ENCODE measurements at places on chromosomes 2 and 18.

- no peak for DNase-seq
These were observed 677.7 kb upstream of the NXPH2 start for GRCh38 chr2:139457873-139458272.

DNA sequence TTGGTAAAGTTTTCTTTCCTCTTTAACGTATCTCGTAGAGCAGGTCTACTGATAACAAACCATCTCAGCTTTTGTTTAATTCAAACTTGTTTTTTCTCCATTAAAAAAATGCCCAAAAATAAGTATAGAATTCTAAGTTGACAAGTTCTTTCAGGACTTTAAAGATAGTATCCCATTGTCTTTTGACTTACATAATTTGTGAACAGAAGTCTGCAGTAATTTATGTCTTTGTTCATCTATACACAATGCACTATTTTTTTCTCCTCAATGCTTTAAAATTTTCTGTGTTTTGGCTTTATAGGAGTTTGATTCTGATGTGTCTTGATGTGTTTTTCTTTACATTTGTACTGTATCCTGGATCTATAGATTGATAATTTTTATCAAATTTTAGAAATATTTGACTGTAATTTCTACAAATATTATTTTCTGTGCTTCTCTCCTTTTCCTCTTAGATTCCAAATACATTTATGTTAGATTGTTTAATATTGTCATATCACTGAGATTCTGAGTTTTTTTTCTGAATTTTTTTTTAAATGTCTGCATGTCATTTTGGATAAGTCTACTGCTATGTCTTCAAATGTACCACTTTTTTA, 143.3 kb downstream of the FTCDNL1 start:
- DNase-seq: no peak

GRCh38 chr2:36798724-36799123, 102.2 kb downstream of the VIT start:
- DNase-seq: no peak

DNA sequence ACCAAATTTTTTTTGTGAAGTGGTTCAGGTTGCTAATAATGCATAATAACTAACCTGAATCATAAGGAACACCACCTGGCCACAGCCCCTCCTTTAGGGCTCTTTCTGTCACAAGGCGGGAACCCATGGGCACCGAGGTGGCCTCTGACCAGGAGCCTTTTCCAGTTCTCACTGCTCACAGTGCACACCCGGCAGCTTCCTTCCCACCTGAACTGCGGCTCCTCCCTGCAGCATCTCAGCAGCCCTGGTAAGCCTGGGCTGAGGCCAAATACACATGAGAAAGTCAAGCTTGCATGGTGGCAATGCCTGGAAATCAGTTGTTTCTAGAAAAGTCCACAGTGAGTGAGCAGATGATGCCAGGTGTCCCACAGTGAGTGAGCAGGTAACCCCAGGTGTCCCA, 77.6 kb upstream of the SNTG2 start:
- no peak for DNase-seq

DNA sequence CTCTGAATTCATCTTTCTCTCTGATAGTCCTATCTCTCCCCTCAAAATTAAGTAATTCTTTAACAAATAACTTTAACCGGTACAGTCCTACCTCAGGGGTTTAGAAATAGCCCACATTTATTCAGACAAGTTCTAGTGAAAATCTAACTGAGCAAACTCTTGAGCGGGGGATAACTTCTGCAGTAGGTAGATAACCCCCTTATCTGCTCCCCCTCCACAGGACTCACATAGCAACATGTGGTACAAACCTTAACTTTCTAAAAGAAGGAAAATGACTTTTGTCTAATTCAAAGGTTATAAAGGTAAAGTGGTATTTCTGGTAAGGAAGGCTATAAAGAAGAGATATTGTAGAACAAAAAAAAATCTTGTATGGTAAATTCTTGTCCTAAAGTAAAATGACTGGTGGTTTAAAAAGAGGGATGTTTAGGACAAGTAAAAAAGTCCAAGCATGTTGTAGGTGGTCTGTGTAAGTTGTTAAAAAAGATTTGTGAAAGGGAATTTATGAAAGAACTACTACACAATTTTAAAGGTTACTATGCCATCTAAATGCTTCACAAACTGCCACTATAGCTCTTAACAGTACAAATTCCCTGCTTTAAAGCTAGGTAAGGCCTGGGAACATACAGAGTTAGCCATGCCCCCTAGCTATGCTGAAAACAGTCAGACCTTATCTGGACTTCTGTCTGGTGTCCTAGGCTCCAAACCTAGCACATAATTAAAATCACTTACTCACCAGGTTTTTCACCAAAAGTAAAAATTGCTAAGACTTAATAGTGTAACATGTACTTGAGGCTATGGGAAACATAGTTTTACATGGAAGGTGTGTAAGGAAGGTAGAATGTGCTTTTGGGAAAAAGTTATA, 8.1 kb upstream of the RPIA start:
- no peak for DNase-seq

- peak; percentile 94 for DNase-seq
These were observed 207.0 kb upstream of the FANCL start for GRCh38 chr2:58448065-58448507.

DNA sequence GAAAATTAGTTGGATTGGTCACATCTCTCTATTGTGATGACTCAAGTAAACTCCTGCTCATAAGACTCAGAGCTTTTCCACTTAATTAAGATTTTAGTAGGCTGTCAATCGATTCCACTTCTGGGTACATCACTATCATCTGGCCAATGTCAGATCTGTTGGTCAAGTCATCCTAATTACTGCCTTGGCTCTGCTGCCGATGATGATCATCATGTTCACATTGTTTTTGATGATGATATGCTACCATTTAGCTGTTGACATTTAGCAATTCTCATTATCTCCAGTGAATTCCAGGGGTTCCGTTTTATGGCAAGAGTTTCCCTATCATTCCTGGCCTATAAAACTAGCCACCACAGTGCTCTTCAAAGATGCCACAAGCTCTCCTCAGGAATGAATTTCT, 253.4 kb downstream of the IKZF2 start:
- no peak for DNase-seq

- DNase-seq: no peak
These were observed 29.9 kb upstream of the MMADHC start for GRCh38 chr2:149617476-149617875.

- DNase-seq: no peak
These were observed 298.2 kb upstream of the CHST9 start for GRCh38 chr18:27483276-27483675.

- no peak for DNase-seq
These were observed 58.6 kb downstream of the POMC start for GRCh38 chr2:25109822-25110221.

DNA sequence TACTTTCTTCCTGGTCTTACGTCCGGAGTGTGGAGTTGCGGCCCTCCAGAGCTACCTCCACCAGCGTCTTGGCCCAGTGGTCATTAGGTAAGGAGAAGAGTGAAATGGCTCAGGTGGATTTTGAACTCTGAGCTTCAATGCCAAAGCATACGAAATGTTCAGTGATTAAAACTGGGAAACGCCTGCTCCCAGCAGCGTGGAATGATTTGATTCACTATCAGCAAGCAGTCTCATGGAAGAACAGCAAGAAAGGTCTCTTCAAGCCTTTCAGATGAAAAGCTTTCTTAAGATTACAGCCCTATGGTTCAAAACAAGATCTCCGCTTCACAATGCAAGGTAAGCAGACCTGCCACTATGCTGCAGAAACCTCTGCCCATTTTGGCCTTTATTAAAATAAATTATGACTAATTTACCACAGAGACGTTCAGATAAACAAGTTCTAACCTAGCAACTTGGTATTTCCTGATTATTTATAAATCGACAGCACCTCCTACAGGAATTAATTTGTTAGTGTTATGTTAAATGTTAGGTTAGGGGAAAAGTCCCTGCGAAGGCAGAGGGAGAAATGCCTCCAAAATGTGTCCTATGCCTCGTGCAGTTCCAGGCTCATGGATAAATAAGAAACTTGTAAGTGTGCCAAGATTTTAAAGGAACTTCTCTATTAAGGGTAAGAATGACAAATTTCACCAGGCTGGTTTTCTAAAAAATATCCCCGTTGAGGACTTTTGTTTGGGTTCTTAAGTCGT, 10.1 kb downstream of the SP9 start:
- DNase-seq: no peak

DNA sequence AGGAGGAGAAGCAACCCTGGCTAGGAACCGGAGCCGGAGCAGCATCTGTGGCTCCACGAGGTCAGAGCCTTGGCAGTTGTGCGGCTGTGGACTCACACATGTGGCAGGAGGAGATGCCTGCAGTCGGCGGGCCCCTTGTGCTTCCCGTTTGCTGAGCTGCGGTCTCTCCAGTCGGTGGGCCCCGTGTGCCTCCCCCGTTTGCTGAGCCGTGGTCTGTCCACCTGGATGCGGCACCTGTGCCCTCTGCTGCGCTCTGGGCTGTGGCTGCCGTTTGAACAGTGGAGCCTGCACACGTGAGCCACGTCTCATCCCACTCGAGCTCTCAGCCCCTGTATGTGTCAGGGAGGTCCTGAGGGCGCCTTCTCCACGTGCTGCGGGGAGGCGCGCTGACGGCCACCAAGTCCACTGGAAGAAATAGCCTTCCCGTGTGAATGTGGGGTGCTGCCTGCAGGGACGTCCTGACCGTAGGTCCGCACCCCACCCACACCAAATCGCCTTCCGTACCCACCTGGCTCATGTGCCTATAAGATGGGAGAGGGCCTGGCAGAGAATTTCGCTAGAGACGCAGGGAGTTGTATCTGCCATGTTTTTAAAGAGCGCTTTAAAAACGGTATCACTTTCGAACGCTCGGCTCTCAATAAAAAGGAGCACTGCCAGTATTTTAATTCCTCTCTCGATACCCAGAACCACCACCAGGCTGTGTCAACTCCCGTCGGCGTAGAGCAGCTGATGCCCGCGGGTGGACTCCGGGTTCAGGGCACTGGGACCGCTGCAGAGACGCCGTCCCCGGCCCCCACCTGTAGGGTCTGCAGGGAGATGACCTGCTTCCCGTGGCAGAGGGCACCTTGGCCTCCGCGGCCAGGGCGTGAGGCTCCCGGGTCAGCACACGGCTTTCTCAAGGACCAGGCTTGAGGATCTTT, 117.0 kb downstream of the NFATC1 start:
- DNase-seq: no peak

GRCh38 chr2:199910338-199911051, 598 bp upstream of the C2orf69 start:
- no peak for DNase-seq

GRCh38 chr18:33781429-33781828, 203.4 kb downstream of the ASXL3 start:
- DNase-seq: no peak

DNA sequence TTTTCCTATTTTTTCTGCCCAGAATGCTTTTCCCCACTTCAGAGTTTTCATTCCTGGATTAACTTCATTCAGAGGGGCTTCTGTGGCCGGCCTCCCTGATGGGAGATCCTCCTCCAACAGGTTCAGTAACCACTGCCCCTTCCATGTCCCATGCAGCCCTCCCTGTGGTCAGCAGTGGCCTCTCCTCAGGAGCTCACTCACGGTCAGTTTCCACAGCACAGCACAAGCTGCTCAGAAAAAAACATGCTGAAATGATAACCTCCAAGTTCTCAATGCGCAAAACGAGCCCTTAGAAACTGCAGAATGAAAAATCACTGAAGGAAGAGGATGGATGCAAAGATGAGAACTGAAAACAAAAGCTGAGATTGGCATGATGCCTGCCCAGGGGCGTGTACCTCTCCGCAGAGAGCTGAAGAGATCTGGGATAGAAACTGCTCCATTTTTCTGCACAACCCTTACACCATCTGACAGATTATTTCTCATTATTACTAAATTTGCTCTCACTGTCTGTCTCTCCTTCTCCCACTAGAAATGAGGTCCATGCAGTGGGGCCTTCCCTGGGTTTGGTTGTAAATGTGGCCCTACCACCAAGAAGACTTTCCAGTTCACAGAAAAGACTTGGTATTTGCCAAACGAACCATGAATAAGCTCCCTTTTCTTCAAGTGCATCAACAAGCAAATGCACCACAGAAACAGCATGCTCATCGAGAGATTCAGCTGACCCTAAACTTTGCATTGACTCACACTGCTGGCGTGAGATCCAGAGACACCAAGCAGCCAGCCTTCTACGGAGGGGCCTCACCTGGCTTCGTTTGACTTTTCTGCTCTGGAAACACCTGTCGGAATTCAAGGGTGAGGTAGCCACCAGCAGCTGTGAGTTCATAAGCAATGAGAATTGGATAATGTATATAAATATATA, 51.5 kb downstream of the TMEM18 start:
- DNase-seq: no peak

GRCh38 chr2:48541666-48542389, 11.9 kb downstream of the STON1 start:
- DNase-seq: no peak

- DNase-seq: no peak
These were observed 89.8 kb downstream of the ASXL2 start for GRCh38 chr2:25788457-25788856.

- no peak for DNase-seq
These were observed 4.8 kb downstream of the UBE2F start for GRCh38 chr2:237971661-237972060.

- DNase-seq: no peak
These were observed 68.8 kb upstream of the CD28 start for GRCh38 chr2:203637471-203638167.

GRCh38 chr18:54094474-54094873, 130.0 kb downstream of the MBD2 start:
- no peak for DNase-seq

GRCh38 chr2:134782792-134783191, 55.6 kb upstream of the ACMSD start:
- DNase-seq: no peak

DNA sequence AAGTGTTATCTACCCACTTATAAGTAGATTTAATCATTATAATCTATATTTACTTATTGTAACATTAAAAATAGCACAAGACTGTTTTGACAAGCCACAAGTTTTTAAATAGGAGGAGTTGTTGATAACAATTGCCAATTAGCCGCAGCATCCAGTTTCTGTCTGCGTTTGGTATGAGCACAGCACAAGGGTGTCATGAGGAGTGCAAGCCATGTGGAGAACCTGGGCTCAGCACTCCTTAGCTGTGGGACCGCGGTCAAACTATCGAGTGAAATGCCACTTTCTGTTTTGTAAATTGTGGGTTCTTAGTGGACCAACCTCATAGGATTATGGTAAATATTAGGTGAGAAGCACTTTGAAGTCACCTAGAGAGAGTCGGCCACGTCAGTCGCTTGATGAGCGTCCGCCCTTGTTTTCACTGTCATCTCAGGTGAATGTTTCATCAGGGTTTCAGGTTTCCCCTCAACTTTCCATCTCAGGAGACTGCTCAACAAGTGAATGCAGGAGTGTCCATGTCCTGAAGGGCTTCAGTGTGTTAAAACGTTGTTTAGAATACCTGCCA, 294.5 kb downstream of the ZNF407 start:
- DNase-seq: no peak

DNA sequence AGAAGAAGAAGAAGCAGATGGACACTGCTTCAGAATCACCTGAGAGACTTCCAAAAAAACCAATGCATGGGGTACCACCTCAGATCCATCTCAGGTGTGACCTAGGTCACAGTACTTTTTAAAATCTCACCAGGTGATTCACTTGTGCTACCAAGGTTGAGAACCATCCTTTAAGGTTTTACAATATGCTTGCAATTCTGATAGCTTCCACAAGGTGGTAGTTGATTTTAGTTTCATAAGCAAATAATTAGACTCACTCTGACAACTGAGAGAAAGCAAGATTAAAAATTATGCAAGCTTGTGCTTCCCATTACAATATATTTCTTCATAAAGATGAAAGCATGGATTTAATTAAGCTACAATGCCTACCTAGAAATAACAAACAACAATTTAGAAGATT, 355.1 kb downstream of the EN1 start:
- no peak for DNase-seq

Measured in iPS DF 6.9 (cell line).